ENCODE measurements at places on chromosomes 2 and 18.

GRCh38 chr2:3268705-3269029 is 109.0 kb downstream of the EIPR1 start:
- DNase-seq: no peak

- no peak for DNase-seq
Measured at GRCh38 chr18:63534615-63535014, 7.6 kb upstream of the SERPINB12 start.

- DNase-seq: no peak
Measured at GRCh38 chr18:6521803-6522418, 107.2 kb upstream of the L3MBTL4 start.

DNA sequence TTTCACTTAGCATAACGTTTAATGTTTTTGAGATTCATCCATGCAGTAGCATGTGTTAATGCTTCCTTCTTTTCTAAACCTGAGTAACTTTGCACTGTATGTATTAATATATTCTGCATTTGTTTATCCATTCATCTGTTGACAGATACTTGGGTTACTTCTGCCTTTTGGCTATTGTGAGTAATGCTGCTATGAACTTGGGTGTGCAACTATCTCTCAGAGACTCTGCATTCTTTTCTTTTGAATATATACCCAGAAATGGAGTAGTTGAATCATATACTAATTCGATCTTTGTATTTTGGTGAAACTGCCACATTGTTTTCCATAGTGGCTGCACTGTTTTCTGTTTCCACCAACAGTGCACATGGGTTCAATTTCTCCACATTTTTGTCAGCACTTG is 128.3 kb downstream of the SH3BP4 start:
- DNase-seq: no peak

DNA sequence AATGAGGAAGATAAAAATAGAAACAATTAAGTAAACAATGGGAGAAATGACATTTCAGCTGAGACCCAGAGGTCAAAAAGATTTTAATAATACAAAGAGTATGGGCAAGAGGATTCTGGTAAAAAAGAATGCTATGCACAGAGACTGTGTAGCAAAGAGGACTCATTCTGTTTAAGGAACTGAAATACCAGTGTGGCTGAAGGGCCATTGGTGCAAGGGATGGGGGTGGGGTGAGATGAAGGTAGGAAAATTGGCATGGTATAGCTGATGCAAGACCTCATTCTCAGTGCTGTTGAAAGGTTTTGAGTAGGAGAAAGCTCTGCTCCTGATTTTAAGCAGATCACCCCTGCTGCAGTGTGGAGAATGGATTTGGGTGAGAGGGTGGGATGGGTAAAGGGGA is 10.8 kb downstream of the GALNT1 start:
- no peak for DNase-seq

- peak; percentile 65 for DNase-seq
Measured at GRCh38 chr2:236753606-236754270, 184.1 kb downstream of the ACKR3 start.

- DNase-seq: no peak
Measured at GRCh38 chr2:71101656-71102055, 28.4 kb downstream of the MCEE start.

GRCh38 chr18:64097497-64097896 is 51.4 kb downstream of the LINC00305 start:
- no peak for DNase-seq

- DNase-seq: no peak
Measured at GRCh38 chr2:188588235-188588634, 296.6 kb downstream of the GULP1 start.

- no peak for DNase-seq
Measured at GRCh38 chr2:226965376-226965775, 129.5 kb downstream of the RHBDD1 start.

GRCh38 chr2:204066051-204066450 is 129.5 kb downstream of the ICOS start:
- DNase-seq: no peak

DNA sequence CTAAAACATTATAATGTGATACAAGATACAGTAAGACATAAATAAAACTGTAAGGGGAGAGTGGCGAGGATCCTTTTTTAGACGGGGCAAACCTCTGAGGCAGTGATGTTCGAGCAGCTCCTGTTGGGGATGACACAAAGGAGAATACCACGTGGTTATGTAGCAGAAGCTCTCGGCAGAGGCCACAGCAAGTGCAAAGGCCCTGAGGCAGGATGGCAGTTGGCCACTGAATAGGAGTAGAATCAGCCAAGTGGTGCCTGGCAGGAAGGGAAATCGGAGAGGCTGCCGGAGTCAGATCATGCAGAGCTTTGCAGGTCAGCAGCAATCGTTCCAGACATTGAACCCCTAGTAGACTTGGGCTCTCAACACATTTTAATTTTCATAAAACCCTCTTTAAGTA is 19.1 kb downstream of the NOSTRIN start:
- no peak for DNase-seq

- no peak for DNase-seq
Measured at GRCh38 chr2:177207101-177207500, 5.5 kb upstream of the HNRNPA3 start.

GRCh38 chr2:241896746-241897201 is 27.2 kb downstream of the RTP5 start:
- no peak for DNase-seq

- no peak for DNase-seq
Measured at GRCh38 chr2:158664987-158665386, 130.1 kb upstream of the DAPL1 start.

GRCh38 chr18:57423821-57424220 is 11.4 kb upstream of the ONECUT2 start:
- no peak for DNase-seq
